ENCODE measurements at places on chromosomes 3 and 15.

- DNase-seq, result no peak
These were observed 34.8 kb downstream of the HES1 start for GRCh38 chr3:194170793-194171192.

GRCh38 chr3:169131690-169132464 lies 531.6 kb downstream of the MECOM start:
- DNase-seq, result no peak

GRCh38 chr3:5017925-5018531 lies 38.8 kb downstream of the BHLHE40 start:
- no peak for DNase-seq

DNA sequence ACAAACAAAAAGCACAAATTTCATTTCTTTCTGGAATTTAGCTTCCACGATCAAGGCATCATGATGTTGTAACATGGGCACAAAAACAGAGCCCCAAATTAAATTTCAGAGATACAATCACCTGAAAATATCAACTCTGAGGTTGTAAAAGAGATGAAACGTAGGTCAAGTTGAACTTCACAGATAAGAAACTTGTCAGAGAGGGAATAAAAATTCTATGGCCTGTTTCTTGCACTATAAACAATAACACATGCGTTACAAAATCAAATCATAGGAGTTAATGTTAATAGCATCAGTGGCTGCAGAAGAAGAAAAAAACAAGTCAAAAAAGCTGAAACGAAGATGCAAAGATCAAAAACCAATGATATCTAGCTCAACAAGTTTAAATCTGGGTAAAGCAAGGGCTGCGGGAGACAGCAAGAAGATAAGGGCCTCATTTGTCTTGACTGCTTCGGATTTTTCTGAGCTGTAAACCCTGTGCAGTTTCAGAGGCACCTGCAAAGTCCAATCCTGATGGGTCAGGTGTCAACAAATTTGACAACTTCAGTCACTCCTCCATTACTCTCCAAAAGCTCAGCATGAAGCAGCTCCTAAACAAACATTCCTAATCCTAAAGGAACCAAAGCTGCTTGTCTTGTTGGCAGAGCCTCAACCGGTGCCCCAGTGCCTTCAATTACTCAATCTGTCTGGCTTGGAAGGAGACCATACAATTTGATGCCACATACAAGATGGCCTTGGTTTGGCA lies 219.8 kb downstream of the STT3B start:
- DNase-seq, result no peak

DNA sequence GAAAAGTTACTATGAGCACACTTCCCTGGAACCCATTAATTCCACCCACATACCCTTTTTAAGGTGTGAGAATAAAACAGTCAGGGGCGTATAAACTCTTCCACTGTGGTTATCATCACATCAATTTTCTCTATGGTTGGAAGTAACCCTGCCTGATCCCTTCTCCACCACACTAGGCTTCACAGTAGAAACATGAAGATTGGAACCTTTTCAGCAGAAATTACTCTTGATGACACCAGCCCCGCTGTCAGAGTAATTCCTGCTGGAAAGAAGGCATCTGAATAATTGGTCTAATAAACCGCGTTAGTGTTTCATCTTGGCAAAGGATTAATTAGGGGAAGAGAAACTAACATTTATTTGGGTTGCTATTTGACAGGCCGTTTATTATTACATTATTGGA lies 278.4 kb downstream of the MFSD1 start:
- no peak for DNase-seq

- DNase-seq, result no peak
These were observed 109.1 kb downstream of the LPP start for GRCh38 chr3:188262913-188263683.

DNA sequence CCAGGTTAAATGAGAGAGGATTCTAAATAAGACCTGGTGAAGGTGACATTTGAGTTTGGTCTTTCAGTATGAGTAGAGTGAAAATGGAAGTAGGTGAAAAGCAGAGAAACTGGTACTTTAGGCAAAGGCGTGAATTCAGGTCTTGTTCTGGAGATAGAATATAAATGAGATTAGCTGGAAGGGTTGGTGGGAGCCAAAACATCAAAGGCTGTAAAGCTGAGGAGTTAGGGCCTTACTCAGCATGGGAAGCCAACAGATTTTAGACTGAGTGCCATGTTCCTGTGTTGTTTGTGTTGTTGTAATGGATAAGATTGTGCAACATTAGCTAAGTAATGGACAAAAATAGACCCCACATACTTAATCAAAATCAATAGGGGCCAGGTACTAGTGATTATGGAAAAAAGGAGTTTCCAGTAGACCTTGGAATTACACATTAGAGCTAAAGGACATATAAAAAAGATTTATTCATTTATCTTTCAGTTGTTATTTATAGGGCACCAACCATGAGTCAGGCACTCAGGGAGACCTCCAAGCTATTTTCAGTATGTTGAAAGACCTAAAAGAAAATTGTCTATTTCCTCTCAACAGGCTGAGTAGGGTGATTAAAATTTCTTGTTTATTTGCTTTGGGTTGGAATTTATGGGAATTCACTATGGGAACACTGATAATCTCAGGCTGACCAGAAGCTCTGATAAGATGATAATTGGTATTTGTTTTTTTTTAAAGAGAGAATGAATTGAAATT lies 20.8 kb downstream of the ARL14 start:
- no peak for DNase-seq

DNA sequence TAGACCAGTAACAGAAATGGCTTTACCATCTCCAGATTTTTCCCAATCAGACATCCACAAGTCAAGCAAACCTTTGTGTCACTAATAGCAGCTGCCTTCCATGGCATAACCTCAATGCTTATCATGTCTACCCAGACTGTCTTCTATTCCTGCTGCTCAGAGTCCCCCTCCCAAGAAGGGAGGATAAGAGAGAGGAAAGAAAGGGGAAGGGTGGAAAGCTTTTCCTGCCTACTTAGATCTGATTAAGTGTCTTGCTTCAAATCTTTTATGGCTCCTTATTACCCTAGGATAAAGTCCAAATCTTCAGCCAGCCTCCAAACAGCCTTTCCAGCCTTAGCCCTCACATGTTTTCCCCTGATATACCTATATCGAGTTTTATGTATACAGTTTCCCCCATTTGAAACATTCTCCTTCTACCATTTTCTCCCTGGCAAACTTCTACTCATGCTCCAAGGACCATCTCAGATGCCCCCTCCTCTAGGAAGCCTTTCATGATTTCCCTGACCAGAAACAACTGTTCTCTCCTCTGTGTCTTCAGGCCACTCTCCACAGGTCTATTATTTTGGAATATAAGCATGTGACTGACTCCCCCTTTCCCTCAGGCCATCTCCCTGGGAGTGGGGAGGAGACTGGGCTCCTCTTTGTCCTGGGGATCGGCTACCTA lies 7.9 kb upstream of the SSUH2 start:
- DNase-seq, result no peak

DNA sequence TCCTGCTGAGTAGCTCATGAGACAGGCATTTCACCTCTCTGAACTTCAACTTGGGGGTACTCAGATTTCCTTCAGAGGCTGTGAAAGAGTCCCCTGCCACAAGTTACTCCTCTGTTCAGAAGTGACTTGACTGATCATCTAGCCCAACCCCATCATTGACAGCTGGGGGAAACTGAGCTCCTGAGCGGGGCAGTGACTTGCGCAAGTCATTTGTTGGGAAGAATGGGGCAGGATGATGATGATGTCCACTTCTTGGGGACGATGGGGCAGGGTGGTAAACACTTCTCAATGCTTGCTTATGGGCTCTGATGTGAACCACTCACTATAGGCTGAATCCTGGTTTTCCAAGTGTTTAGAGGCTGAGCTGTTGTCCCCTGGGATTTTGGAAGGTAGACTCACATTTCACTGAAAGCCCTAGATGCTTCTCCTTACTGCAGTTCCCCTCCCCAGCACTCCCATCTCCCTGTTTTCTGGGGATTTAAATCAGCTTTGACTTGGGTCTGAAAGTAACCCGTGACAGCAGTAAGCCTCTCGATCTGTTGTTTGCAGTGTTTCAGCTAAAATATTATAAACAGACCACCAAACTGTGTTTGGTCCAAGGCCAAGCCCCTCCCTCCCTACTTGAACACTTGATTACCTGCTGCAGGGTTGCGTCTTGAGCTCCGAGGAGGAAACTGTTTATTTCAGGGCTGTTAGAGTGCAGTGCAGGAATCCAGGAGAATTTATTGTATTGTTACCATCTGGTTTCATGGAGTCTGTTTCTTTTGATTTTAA lies 25.1 kb downstream of the SMAD3 start:
- DNase-seq, result no peak

DNA sequence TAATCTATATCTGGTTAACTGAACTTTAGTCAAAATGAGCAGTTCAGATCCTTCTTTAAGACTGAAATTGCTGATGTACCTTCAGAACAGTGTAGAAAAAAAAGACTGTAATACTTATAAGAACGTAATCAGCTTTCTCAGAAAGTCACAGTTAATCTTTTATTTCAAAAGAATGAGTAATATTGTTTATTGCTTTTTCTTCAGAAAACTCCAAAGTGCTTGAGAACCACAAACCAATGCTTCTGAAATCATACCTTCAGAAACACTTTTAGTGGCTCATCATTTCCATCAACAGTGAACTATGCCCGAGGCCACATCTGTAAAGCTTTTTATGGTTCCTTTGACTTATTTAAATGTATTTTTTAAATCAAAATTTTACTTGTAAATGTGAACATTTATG lies 33.3 kb upstream of the CLASP2 start:
- no peak for DNase-seq

- no peak for DNase-seq
These were observed 11.1 kb downstream of the TNK2 start for GRCh38 chr3:195897081-195897852.

- no peak for DNase-seq
These were observed 11.2 kb downstream of the EBLN2 start for GRCh38 chr3:73072634-73073033.

DNA sequence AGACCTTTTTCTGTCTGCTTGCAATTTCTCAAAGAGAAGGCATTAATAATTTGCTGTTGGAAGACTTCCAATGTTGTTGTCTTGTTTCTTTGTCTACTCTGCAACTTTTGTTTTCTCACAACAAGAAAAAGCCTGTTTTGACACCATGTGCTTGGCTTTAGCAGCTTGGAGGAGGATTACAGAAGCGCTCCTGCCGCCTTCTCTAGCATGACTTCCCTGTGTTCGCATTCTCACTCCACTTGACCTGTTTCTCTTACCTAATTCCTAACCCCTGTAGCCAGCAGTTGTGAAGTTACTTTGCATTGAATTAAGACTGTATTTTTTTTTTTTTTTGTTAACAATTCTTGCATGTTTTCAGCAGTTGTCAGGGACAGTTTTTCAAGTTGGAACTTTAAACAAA lies 235.3 kb upstream of the GOLIM4 start:
- DNase-seq, result no peak

DNA sequence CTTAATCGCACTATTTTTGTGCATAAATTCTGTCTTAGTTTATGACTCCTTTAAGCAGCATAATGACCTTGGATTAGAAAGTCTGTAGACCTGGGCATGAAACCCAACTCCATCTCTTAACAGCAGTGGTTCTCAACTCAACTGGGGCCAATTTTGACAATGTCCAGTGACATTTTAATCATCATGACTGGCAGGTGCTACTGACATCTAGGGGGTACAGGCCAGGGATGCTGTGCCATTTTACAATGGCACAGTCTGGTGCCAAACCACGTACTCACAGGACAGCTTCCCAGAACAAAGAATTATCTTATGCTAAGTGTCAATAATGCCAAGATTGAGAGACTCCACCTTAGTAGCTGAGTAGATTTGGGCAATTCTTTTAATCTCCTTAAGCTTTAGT lies 405.0 kb downstream of the NTRK3 start:
- DNase-seq, result no peak

All from stimulated activated CD8-positive, alpha-beta memory T cell treated with anti-CD3 and anti-CD28 coated beads, Interleukin-7, amount 100 ng/mL, for 24 hours (primary cell).